ENCODE measurements at places on chromosomes 3 and 15.

- no peak for DNase-seq
Observed at GRCh38 chr3:55620351-55621025, 133.4 kb upstream of the WNT5A start.

DNA sequence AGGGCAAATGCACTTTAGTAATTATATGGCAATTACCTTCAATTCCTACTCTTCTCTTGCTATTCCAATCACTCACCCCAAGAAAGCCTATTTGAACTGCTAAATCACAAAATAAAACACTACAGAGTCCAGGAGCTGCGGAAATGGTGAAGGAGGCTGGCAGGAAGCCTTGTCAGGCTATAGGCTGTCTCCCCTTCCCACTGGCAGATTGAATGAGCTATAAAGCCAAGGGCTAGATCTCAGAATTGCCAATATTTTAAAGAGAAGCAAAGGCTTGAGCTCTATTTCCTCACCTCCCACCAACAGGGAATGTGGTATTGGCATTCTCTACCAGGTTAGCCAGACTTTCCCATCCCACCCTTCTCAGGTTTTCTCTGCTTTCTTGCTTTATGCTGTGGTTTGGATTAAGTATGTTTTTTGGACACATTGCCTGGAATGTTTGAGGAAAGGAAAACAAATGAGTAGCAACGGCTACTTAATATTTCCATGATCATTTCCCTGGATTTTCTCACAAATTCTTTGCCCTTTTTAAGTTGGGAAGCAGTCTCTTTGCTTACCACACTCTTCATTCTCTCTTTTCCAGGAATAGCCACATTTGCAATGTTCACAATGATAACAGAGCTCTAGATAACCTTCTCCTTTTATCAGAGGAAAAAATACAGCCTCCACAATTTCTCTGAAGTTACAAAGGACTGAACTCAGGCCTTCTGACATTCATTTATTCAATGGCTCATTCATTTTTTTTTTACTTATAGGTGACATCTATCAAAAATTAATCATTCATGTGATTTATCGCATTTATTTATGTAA is 1125.4 kb downstream of the ROBO1 start:
- DNase-seq = no peak

DNA sequence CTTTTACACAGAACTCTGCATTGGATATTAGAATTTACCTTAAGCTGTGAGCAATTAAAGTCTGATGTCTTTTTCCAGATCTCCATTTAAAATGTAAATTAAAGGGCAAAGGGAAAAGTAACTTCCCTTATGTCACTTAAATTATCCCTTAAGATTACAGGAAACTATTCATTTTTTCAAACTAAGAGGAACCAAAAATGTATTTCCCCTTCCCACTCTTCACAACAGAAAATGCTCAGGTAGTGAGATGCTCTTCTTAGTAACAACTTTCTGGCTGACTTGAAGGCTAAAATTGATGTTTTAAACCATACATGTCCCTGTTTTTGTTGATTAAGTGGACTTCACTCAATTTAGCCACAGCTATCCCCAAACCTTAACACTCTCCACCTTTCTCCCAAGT is 17.6 kb downstream of the RSL24D1 start:
- DNase-seq = no peak

DNA sequence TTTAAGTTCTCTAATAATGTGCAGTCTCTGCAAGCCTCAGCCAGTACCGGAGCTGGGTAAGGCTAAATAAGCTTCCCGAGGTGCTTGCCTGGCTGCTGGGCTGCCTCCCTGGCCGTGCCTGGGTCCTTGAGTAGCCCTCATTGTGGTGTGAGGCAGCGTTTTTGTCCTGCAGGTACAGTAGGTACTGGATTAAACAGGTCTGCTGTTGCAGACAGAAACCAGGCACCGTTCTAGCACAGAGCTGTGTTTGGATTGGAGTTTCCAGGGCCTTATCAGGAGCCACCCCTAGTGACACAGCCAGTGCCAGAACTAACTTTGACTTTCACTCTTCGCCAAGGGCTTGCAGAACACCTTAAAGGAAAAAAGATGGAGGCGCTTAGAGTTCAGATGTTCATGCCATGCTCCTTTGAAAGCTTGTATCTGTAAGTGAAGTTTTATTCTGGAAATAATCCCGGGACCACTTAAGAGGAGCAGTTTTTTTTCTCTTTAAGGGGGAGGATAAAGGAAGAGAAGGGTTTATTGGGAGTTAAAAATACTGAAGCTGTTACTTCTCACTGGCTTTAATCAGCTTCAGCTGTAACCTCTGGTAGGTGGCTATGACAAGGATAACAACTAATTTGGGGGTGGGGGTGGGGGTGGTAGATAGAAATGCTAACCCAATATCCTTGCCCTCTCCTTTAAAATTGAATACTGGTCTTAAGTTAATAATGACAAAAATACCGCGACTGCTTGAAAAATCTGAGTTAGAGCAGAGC is 126.8 kb downstream of the MITF start:
- DNase-seq = no peak

DNA sequence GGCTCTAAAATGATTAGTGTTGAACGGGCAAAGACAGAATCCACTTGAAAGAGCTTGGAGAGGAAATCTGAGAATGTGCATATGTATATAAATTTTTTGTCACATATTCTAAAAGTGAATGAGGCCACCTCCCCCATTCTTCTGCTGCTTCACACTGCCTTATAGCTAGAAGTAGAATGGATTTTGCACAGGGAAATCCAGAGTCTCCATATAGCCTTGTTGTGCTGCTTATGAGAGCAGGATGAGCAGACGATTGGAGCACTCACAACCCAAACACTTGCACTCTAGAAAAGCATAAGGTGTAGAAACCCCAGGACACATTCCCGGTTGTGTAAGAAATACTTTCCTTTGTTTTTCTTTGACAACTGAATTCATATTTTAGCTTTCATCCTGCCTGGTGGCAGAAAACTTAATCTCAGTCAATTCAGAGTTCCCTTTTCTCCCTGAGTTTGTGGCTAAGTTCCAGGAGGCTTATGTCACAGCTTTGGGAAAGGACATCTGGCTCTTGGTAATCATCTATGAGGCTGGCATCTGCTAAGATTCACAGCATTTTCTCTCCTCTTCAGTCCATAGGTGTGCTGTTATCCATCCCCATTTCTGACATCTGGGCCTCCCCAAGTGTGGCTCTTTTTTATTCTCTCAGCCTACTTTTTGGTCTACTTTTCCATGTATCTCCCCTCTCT is 188.4 kb upstream of the PFN2 start:
- DNase-seq = no peak

- no peak for DNase-seq
Observed at GRCh38 chr3:56477646-56478045, 9.4 kb upstream of the ERC2 start.

DNA sequence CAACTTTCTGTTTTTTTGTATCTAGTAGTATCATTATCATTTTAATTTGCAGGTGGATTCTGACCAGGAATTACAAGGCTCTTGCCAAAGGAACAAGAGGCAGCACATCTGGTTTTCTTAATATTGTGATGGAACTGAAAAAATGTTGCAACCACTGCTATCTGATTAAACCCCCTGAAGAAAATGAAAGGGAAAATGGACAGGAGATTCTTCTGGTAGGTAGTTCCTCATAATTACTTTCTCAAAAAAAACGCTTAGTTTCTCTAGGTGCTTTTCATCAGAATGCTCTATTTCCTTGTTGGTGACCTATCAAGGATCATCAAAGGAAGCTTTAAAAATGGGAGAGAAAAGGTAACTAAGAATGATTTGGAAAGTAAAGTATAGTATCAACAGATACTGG is 71.6 kb downstream of the CHD2 start:
- DNase-seq = no peak

DNA sequence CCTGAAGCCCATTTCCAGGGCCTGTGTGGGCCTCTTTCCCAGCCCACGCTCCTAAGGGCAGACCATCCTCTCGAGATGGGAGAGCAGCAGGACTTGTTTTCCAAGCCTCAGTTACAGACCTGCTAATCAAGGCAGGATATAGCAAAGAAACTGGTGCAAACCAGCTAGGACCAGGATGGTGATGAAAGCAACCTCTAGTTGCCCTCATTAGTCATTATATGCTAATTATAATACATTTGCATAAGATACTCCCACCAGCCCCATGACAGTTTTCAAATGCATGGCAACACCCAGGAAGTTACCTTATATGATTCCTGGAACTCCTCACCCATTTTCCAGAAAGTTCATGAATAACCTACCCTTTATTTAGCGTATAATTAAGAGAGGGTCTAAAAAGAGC is 34.4 kb upstream of the TRH start:
- DNase-seq = no peak

Measured in MG63 (cell line).